ENCODE measurements at places on chromosomes 7 and 10.

- peaks cover 57% of the 10 kb centered on the region for H3K36me3 ChIP-seq
- H3K27me3 ChIP-seq, result no peaks in the 10 kb centered on the region
- H3K4me1 ChIP-seq, result peaks cover 50% of the 10 kb centered on the region
- no peak for DNase-seq
- peak overlapping the region; percentile 10 for H3K27ac ChIP-seq
Measured at GRCh38 chr10:73244866-73245477, 2.1 kb downstream of the DNAJC9 start.

- no peak overlapping the region for H3K4me3 ChIP-seq
- no peaks in the 10 kb centered on the region for H3K27me3 ChIP-seq
- no peak overlapping the region for H3K27ac ChIP-seq
- no peaks in the 10 kb centered on the region for H3K36me3 ChIP-seq
Measured at GRCh38 chr10:3848775-3849635, 64.0 kb upstream of the KLF6 start.

DNA sequence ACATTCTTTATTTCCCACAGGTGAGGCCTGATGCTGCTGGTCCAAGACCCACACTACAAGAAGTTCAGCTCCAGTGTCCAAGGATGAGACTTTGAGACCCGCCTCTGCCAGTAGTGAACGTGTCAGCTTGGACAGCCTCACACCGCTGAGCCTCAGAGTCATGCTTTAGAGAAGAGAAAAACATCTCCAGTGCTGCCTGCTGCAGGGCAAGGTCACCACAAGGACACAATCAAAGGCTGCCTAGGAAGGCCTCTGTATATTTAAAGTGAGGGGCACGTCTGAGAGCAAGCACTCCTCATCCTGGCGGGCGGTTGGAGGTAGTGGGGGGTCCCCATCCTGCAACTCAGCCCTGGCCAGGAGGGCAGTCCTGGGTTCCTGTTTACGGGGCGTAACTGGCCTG, 19.3 kb downstream of the FGFR2 start:
- no peaks in the 10 kb centered on the region for H3K36me3 ChIP-seq
- no peak for DNase-seq
- peaks cover 33% of the 10 kb centered on the region for H3K4me1 ChIP-seq
- no peaks in the 10 kb centered on the region for H3K27me3 ChIP-seq
- H3K27ac ChIP-seq, result peak overlapping the region; percentile 70

DNA sequence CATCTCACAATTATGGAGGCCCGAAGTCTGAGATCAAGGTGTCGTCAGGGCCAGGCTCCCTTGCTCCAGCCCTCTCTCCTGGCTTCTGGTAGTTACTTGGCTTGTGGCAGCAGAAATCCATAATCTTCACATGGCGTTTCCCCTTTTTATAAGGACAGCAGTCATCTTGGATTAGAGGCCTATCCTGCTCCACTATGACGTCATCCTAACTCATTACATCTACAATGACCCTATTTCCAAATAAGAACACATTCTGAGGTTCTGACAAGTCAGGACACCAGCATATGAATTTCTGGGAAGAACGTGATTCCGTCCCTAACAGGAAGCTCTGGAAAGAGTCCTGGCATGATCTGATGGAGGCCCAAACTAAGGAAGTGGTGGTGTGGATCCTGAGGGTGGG, 35.8 kb downstream of the NEUROG3 start:
- H3K27ac ChIP-seq, result no peak overlapping the region
- no peaks in the 10 kb centered on the region for H3K27me3 ChIP-seq
- peaks cover 2% of the 10 kb centered on the region for H3K4me1 ChIP-seq
- H3K4me3 ChIP-seq, result no peak overlapping the region
- no peak for DNase-seq

- no peaks in the 10 kb centered on the region for H3K36me3 ChIP-seq
- no peak overlapping the region for H3K27ac ChIP-seq
- no peak overlapping the region for H3K4me3 ChIP-seq
Measured at GRCh38 chr7:55592492-55592891, 20.2 kb upstream of the VOPP1 start.

- no peak overlapping the region for H3K27ac ChIP-seq
- no peaks in the 10 kb centered on the region for H3K36me3 ChIP-seq
- H3K4me1 ChIP-seq, result peaks cover 3% of the 10 kb centered on the region
- no peak overlapping the region for H3K4me3 ChIP-seq
- no peak for DNase-seq
Measured at GRCh38 chr10:86586516-86586915, 64.9 kb upstream of the WAPL start.

All from Karpas-422 (cell line).